ENCODE measurements at places on chromosomes 4 and X. TPM values are rescaled to one million over a fixed set of nuclear protein-coding genes. Genes with fewer than 3 reads are reported as not detected.
A peak's percentile ranks its signal among the peaks of the same experiment; 100 is the strongest.

EPGN gene
- total RNA-seq: 2.5 TPM

DNA sequence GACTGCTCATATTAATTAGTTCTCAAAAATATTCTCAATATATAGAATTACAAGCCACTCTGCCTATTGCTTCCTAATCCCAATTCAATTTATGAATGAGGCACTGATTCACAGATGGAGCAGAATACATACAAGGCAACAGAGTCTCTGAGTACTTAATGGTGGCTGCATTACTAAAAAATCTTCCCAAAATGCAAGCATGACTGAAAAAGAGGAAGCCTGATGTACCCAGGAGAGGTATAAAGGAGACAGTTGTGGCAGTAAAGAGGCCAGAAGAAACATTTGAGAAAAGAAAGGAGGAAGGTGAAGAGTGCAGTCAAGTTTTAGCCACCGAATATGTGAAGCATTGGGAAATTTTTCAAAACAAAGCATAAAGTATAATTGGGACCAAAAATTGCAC lies 163.2 kb upstream of the INTU start:
- no peaks in the 10 kb centered on the region for H3K4me1 ChIP-seq
- no peaks in the 10 kb centered on the region for H3K27me3 ChIP-seq
- no peak for DNase-seq
- H3K4me3 ChIP-seq: no peak overlapping the region

DNA sequence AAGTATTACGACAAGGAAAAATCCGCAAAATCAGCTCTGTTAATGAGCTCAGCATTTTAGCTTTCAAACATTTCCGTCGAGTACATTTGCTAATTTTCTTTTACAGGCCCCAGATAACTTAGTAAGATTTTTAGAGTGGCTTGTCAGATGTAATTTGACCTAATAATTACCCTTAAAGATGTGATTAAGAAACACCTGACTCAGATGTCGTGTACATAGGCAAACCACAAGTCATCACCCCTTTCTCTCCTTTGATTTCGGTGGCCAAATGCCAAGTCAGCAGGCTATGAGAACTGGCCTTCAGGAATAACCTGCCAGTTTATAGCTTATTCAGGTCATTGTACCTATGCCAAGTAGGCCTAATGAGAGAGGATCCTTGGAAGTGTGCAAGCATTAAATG lies 369.6 kb downstream of the PCDH7 start:
- no peak overlapping the region for H3K27ac ChIP-seq
- peaks cover 6% of the 10 kb centered on the region for H3K4me1 ChIP-seq
- no peak overlapping the region for H3K4me3 ChIP-seq
- peak; percentile 49 for DNase-seq
- H3K36me3 ChIP-seq: no peaks in the 10 kb centered on the region

GRCh38 chr4:2321279-2322196 lies 59.6 kb upstream of the MXD4 start:
- no peak overlapping the region for H3K4me3 ChIP-seq
- no peak for DNase-seq
- H3K27ac ChIP-seq: no peak overlapping the region
- H3K36me3 ChIP-seq: no peaks in the 10 kb centered on the region
- no peaks in the 10 kb centered on the region for H3K27me3 ChIP-seq

DNA sequence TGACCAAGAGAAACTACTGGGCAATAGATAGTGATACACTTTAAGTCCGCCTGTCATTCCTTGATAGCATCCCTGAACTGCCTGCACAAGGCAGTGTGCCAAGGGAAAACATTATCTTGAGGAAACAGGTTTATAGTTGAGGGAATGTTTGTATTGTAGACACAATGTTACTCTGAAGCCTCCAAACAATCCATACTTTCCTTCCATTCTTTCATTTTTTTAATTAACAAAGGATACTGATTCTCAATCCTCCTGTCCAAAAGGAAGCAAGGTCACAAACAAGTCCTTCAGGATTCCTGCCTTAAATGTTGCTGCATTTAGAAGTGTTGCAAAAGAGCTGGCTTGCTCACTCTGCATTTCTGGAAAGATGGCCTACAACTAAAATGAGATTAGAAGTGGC lies 61.7 kb upstream of the PRSS48 start:
- peak overlapping the region; percentile 53 for H3K27ac ChIP-seq
- DNase-seq: no peak
- no peak overlapping the region for H3K4me3 ChIP-seq
- H3K36me3 ChIP-seq: peaks cover 5% of the 10 kb centered on the region

UNC5C gene
- 5.1 TPM for total RNA-seq

GRCh38 chr4:118338981-118339765 lies 13.6 kb downstream of the PRSS12 start:
- no peaks in the 10 kb centered on the region for H3K36me3 ChIP-seq
- no peak overlapping the region for H3K27ac ChIP-seq
- DNase-seq: no peak
- peaks cover 5% of the 10 kb centered on the region for H3K4me1 ChIP-seq

DNA sequence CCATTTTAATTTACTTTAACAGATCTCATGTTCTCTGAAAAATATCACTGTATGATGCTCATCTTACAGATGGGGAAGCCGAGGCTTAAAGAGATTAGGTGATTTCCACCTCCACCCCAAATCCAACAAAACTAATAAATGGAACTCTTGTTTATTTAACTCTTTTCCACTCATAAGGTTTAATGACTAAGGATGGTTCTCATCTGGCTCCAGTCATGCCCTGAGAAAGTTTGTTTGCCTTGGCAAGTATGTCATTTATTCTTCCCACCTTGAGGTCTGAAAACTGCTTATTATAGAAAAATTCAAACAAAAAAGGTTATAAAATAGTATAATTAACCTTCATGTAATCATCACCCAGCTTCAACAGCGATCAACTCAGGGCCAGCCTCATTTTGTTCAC lies 56.3 kb downstream of the PPEF2 start:
- no peak overlapping the region for H3K4me3 ChIP-seq
- DNase-seq: no peak
- no peaks in the 10 kb centered on the region for H3K27me3 ChIP-seq
- no peak overlapping the region for H3K27ac ChIP-seq

TSPAN6 gene
- 12.6 TPM for total RNA-seq

- H3K27ac ChIP-seq: no peak overlapping the region
- no peak for DNase-seq
- no peaks in the 10 kb centered on the region for H3K27me3 ChIP-seq
- H3K4me3 ChIP-seq: no peak overlapping the region
Measured at GRCh38 chr4:178917756-178918155, 1475.5 kb upstream of the AGA start.

GRCh38 chr4:11698033-11698432 lies 269.3 kb upstream of the HS3ST1 start:
- DNase-seq: no peak
- H3K27ac ChIP-seq: no peak overlapping the region
- H3K4me1 ChIP-seq: no peaks in the 10 kb centered on the region
- H3K27me3 ChIP-seq: no peaks in the 10 kb centered on the region
- H3K4me3 ChIP-seq: no peak overlapping the region

GRCh38 chr4:104128031-104128849 lies 366.5 kb downstream of the CXXC4 start:
- H3K4me1 ChIP-seq: no peaks in the 10 kb centered on the region
- H3K27ac ChIP-seq: no peak overlapping the region
- H3K36me3 ChIP-seq: no peaks in the 10 kb centered on the region
- H3K4me3 ChIP-seq: no peak overlapping the region

GRCh38 chr4:168900080-168900479 lies 110.0 kb downstream of the CBR4 start:
- no peak overlapping the region for H3K27ac ChIP-seq
- H3K27me3 ChIP-seq: no peaks in the 10 kb centered on the region
- DNase-seq: no peak
- peaks cover 72% of the 10 kb centered on the region for H3K36me3 ChIP-seq
- H3K4me1 ChIP-seq: no peaks in the 10 kb centered on the region

DNA sequence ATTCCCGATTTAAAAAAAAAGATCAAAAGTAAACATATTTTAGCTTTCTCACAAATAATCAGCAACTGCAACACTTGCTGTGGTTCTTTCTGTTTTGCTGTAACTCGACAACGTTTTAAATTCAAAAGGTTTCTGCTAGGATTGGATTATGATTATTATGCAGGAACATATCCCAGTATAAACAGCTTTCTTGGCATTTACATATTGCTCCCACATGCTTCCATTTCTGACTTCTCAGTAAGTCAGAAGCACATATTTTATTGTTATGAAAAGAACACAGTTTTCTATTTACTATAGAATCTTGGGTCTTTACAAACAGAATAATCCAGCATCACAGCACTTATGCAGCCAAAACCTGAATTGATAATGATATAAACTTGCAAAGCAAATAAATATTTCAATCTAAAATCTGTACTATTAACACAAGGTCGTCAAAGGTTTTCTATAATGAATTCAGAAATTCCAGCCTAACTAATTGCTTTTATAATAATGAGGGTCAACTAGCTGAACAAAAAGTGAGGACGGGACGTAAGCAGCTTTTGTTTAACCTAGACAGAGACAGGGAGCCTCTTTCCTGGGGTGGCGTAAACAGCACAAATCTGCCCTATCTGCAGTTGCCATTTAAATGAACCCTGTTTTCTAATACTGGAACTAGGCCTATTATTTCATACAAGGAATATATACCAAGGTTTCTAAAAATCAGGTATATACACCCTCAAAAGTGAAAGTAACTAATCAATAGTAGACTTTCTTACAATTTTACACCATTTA lies 9.8 kb upstream of the PCDH18 start:
- H3K36me3 ChIP-seq: no peaks in the 10 kb centered on the region
- H3K4me1 ChIP-seq: no peaks in the 10 kb centered on the region
- H3K27me3 ChIP-seq: no peaks in the 10 kb centered on the region
- peak overlapping the region; percentile 33 for H3K27ac ChIP-seq
- DNase-seq: no peak

AMTN gene
- not detected for total RNA-seq

Data from lower lobe of right lung (tissue), 2 donors.